Astrocyte of the spinal cord (primary cell): ENCODE measurements at places on chromosomes 2 and 18.

DNA sequence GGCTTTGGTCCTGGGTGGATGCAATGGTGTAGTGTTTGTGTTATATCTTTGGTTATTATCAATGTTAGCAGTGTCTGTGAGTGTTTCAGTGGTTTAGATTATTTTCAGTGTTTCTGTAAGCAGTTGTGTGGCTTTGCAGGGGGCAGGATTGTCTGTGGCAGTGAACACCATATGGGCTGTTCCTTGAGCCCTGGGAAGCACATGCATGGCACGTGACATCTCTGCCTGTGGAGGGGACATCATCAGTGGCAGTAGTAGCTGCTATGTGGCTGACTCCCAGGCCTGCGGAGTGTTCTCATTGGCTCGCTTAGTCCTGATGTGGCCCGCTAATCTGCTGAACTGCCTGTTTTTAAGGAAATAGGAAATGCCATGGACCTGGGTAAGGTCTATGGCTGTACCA lies 327.5 kb downstream of the GULP1 start:
- DNase-seq = no peak

DNA sequence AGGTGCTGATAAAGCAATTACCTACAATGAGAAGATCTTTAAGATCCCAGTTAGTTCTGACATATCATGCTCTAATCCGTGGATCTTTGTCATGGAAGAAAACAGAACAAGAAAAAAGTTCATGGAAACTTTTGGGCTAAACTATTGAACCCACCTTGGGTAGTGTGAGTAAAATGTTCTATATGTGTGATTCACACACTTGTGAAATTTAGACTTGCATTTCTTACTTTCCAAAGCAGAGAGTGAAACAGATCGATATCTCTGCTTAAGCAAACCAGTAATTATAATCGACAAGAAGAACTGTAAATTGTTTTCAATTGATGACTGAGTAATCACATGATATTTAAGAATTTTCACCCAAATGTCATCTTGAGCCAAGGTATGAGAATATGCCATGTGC lies 214.2 kb downstream of the HRH4 start:
- no peak for DNase-seq

- no peak for DNase-seq
These were observed 6.8 kb downstream of the SLC38A11 start for GRCh38 chr2:164948540-164948939.

DNA sequence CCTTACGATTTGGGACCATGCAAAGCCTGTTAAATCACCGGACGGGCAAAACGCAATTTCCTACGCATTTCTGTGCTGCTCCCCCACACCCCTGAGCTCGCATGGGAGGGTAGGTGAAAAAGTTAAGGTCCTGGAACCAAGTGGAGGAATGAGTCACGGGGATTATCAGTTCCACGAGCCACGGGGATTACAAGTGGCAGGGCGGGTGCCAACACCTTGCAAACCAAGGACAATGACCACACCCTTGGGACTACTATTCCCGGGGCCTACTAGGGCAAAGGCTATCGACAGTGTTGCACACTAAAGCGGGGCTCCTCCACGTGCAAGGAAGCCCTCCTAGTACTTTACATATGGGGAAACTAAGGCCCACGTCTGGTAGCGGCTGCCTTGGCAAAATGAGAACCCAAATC lies 447 bp downstream of the RETSAT start:
- DNase-seq = peak; percentile 7

GRCh38 chr2:216302981-216303676 lies 69.2 kb downstream of the MARCHF4 start:
- peak; percentile 68 for DNase-seq

GRCh38 chr18:35616664-35617423 lies 35.3 kb downstream of the GALNT1 start:
- DNase-seq = peak; percentile 94

GRCh38 chr2:48105848-48106247 lies 199.6 kb upstream of the FBXO11 start:
- DNase-seq = no peak
